EL (cell line): ENCODE measurements at places on chromosomes 1 and 21.

DNA sequence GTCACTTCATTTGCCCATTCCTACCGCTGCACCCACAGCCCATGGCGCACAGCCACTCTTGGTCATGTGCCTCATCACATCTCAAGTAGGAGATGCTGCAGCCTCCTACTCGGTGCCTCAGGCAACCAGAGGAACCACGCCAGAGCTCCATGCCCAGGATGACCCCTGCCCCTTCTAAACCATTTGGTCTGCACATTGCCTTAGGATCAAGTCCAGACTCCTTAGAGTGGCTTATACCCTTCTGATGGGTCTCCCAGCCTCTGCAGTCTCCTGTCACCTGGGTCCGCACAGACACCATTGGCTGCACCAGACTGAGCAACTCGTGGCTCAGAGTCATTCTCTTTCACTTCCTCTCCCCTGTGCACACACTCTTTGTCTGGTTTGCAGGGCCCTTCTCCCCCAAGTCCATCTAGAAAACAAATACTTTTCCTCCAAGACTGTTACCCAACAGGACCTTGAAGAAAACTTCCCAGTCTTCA lies 2.2 kb upstream of the ADORA3 start:
- DNase-seq = no peak

DNA sequence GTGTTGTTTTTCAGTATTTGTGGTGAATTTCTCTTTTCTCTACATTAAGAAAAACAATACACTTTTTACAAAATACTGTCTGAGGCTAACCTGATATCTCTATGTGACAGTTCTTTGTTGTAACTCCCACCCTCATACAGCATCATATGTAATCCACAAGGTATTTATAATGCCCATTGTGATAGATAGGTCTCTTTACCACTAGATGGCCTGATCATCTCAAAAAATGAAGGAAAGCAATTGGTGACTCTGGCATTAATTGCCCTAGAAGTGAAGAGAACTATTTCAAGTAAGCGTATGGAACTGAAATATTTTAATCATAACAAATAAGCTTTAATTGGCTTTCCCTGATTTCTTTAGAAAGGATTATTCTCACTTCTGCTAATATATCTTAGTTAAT lies 36.2 kb upstream of the HFM1 start:
- no peak for DNase-seq

- DNase-seq = peak; percentile 81
These were observed 130.6 kb downstream of the EDEM3 start for GRCh38 chr1:184624051-184624450.

DNA sequence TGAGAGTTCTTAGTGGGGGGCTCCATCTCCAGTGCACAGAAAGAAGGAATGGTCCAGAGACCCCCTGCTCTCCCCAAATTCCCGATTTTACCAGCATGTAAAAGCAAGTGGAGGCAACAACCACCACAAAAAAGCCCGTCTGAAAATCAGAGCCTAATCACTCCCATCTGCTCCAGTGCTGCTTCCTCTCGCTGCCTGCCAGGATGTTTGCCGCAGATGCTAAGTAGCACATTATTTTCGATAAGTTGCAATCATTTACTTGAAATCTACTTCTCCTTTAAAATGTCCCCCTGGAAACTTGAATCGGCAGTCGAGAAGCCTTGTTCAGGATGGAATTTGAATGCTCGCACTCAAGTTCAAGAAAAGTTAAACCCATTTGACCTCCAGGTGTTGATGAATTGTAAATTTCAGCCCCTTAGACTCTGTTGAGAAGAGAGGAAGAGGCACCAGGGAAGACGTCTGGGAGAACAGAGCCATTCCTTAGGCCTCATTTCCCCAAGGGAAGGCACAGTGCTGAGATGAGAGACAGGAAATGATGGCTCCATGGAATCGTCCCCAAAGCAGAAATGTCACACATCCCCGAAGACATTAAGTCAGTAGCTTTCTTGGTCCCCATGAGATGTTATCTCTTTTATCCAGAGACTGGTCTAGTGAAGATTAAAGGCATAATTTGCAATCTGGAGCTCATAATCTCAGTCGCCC lies 221.3 kb downstream of the PBX1 start:
- no peak for DNase-seq
